T follicular helper cell (primary cell): ENCODE measurements at places on chromosomes 16 and 17.

DNA sequence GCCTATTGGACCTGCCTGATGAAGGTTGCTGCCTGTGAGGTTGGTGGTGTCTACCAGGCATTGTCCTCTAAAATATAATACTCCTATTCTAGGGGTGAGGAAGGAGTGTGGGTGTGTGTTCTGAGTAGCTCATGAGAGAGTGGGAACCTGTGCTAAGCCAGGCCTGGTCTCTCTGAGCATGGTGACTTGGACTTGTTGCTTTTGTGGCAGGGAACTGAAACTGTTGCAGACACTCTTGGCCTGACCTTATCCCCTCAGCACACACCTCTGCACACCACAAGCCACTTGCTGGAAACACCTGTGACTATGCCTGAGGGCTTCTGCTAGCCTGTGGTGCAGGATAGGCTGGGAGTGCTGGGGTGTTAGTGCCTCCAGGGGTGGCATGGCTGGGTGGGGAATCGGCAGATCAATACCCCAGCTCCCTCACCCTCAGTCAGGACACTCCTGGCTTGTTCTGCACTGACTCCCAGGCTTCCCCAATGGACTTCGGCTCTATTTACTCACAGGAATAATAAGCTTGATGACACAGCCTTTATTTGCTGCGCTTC is 29.9 kb downstream of the PLCG2 start:
- no peak for DNase-seq

GRCh38 chr17:78523934-78524655 is 53.1 kb downstream of the DNAH17 start:
- no peak for DNase-seq

- DNase-seq: no peak
These were observed 11.6 kb downstream of the ST6GALNAC1 start for GRCh38 chr17:76631821-76632565.

DNA sequence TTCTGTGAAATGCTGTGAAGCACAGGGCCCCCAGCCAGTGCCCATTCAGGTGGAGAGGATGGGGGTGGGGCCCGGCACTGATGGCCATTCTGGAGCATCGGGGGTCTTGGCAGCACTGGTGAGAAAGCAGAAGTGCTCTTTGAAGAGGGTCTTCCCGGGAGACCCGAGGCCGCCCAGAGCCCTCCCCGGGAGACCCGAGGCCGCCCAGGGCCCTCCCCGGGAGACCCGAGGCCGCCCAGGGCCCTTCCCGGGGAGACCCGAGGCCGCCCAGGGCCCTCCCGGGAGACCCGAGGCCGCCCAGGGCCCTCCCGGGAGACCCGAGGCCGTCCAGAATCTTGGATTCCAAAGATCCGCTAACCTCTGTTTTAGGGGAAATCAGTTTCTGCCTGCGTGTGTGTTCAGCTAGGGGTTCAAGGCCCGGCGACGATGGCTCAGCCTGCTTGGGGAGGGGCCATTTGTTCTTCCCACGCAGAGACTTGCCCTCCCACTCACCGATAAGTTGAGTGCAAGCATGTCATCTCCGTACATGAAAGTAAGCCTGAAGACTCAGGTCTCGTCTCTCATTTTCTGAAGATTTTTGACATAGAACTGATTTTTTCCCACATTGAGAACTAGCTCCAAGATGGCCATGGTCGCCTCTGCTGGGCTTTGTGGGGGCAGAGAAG is 35.2 kb upstream of the CAPN15 start:
- no peak for DNase-seq

GRCh38 chr16:50568187-50568815 is 20.1 kb downstream of the NKD1 start:
- DNase-seq: no peak

DNA sequence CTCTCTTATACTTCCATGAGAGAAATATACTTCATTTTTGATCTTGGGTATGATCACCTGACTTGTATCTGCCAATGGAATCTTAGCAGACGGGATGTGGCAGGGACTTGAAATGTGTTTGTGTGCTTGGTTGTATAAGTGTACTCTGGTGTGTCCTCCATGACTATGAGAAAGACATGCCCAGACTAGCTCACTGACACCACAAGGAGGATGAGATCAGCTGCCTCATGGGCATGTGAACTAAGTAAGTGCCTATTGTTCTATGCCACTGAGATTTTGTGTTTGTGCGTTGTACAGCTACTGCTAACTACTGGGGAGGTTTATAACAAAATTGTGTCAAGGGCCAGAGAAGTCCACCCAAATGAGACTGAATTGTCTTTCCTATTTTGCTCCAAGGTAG is 402.2 kb upstream of the SALL1 start:
- DNase-seq: no peak

GRCh38 chr17:31443386-31443785 is 51.9 kb downstream of the RAB11FIP4 start:
- no peak for DNase-seq

DNA sequence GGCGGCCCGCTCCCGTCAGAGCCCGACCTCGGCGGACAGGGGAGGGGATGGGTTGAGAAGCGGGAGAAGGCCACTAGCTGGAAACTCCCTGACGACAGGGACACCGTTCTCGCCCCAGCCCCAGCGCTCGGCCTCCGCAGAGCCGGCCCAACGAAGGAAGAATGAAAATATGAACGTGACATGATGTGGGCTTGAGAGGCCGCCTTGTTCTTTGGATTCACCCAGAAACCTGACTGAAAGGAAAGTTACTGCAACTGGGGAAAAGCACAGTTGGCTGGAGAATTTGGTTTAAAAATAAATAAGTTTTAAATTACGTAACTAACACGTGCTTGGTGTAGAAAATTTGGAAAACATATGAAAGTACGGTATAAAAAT is 21.1 kb downstream of the NPTX1 start:
- DNase-seq: no peak

DNA sequence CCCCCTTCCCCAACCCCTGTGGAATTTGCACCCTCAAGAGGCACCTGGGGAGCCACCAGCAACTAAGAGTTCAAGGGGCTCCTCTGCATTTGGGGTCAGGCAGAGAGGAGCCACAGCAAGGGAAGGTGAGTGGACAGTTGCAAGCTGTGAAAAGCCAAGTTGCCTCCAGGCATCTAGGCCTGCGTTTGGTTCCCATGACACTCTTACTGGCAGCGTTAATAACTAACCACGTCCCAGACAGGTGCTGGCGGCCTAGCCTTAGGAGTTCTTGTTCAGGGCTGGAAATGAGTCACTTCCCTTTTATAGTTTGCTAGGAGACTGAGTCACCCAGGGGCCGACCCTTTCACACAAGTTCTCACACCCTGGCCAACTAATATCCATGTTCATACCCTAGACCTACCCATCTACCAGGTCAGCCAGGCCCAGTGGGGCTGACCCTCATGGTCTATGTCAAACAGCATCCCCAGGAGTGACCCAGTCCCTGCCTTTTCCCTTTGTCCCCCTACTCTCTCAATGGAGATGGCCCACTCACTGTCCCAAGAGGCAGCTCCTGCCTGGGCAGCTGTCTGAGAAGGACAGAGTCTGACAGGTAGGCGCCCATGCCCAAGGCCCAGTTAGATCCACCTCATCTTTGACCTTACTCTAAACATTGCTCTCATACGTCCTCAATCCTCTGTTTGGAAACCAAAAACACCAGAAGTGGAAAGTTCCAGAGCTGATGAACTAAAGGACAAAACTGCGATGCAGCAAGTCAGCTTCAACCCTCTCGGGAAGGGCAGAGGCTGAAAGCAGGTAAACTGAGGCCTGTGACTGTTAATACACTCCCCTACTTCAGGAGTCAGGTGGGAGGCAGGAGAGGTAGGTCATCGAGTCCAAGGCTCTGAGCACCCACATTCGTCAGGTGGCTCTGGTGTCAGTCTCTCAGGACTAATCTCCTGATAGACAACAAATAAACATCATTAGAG is 300.6 kb downstream of the SOX9 start:
- DNase-seq: no peak

GRCh38 chr16:9338510-9338909 is 247.1 kb downstream of the HAPSTR1 start:
- no peak for DNase-seq

GRCh38 chr17:27264068-27264812 is 29.7 kb upstream of the WSB1 start:
- no peak for DNase-seq

DNA sequence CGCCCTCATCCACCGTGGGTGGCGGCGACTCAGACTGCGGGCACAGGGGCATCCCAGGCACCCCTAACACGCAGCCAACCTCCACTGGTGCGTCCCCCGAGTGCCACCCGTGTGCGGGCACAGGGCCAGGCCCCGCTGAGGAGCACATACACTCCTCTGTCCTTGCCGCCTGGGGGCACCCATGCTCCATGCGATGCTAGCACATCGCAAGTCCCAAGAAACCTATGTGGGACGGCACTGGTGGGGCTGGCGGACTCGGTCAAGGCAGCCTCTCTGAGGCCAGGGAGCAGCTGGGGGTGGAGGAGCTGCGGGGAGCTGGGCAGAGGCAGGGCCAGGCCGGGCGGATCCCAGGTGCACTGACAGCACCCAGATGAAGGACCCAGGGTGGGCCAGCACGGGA is 4.0 kb downstream of the ZNF598 start:
- no peak for DNase-seq

GRCh38 chr17:54795046-54795445 is 105.6 kb upstream of the TOM1L1 start:
- no peak for DNase-seq

- DNase-seq: no peak
These were observed 87.7 kb downstream of the UTP18 start for GRCh38 chr17:51347851-51348584.

- DNase-seq: no peak
These were observed 17.0 kb upstream of the ABCA8 start for GRCh38 chr17:68972119-68972704.

- DNase-seq: no peak
These were observed 15.8 kb downstream of the TMEM98 start for GRCh38 chr17:32943647-32944191.

DNA sequence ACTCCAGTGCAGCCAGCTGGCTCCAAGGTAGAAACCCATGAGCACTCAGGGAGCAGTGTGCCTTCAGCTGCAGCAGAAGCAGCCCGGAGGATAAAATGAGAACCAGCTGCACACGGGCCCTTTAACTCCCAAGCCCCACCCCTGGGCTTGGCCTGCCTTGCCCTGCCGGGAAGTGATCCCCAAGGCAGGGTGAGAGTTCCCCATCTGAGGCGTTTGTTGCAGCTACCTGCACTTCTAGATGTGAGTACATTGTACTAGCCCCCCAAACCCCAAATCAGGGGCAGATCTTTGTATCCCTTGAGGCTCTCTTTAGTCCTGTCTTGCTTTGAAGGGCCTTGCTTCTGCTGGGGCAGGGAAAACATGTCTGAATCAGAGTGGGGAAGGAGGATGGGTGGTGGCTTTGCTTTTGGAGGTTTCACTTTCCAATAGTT is at the start of gene MVP:
Gene MVP (plus strand): TSS at position 192 of the 431 bp plus-strand sequence. CDS start 10,088 bp downstream, outside the sequence.
- no peak for DNase-seq

DNA sequence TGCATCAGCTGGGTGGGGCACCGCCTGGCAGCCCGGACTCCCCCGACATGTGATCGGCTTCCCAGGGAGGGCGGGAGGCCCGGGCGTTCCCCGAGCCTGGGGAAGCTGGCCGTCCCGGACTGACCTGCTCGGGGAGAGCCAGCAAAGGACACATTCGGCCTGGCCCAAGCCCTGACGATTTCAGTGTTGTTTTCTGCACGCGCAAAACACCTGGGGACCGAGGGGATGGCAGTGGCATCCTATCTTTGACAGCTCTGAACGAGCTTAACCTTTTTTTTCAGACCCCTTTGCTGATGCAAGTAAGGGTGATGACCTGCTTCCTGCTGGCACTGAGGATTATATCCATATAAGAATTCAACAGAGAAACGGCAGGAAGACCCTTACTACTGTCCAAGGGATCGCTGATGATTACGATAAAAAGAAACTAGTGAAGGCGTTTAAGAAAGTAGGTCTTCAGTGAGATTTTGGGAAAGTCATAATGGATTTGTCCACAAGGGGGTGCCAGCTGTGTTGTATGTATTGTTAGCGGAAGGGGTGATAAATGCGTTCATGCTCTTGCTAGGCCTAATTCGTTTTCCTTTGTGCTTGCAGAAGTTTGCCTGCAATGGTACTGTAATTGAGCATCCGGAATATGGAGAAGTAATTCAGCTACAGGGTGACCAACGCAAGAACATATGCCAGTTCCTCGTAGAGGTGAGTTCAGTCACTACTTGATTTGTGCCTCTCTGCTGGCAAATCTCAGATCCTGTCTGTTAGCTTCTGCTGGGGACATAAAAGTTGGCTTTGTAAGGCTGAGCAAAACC is 1.0 kb downstream of the EIF1 start:
- no peak for DNase-seq

DNA sequence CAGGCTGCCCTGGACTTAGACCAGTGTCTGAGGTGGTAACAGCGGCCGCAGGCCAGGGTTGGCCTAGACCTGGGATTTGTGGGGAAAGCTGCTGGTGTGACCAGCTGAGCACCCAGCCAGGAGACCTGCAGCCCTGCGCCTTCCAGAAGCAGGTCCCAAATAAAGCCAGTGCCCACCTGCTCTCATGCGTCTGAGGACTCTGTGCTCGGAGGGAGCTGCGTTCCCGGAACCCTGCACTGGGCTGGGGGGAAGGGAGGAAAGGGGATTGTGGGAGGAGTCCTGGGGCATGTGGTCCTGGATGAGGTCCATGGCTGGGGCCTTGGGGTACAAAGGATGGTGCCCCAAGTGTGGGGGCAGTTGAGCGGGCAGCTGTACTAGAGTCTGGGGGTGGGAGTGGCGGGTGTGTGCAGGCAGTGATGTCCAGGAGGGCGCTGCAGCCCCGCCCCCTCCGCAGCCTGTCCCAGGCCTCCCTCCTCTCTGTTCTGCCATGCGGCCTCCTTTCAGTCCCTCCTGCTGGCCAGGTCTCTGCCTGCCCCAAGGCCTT is 1.8 kb upstream of the NECAB2 start:
- no peak for DNase-seq

- no peak for DNase-seq
These were observed 81.7 kb downstream of the CYB561 start for GRCh38 chr17:63364387-63364786.

DNA sequence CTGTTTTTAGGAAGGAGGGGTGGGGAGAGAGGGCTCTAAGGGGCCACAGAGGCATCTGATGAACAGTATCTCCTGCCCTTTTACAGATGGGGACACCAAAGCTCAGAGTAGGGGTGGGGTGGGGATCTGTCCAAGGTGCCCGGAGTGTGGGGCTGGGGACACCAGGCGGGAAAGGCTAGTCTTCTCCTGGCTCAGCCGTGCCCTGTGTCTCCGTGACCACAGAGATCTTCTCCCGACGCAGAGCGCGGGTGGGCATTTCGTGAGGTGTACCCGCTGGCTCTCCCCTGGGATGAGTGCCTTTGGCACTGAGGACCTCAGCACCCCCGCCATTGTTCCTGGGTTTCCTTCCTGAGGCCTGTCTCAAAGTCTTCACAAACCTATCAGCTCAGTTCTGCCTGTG is 209.6 kb downstream of the NTN1 start:
- no peak for DNase-seq
